ENCODE measurements at places on chromosomes 2 and 18.

- no peak for DNase-seq
Measured at GRCh38 chr2:143615562-143615961, 486.3 kb downstream of the ARHGAP15 start.

DNA sequence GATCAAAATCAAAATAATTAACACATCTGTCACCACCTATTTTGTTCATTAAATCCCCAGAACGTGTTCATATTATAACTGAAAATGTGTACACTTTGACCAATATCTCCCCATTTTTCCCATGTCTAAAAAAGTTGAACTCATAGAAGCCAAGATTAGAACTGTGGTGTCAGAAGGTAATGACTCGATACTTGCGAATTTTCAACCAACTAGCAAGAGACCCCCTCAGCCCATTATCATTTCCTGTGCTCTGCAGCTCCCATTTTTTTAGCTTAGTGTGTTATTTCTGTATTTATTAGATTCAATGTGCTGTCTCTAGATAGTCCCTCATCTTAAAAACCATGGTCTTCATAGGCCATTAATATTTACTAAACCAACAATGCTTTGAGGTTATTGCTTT is 248.7 kb upstream of the PIK3C3 start:
- no peak for DNase-seq

- DNase-seq = no peak
Measured at GRCh38 chr2:67499989-67500388, 102.9 kb downstream of the ETAA1 start.

- DNase-seq = no peak
Measured at GRCh38 chr2:120785228-120785966, 49.7 kb downstream of the GLI2 start.

- no peak for DNase-seq
Measured at GRCh38 chr18:77949355-77949973, 699.8 kb downstream of the GALR1 start.

GRCh38 chr18:78790960-78791359 is 188.7 kb upstream of the SALL3 start:
- DNase-seq = no peak

DNA sequence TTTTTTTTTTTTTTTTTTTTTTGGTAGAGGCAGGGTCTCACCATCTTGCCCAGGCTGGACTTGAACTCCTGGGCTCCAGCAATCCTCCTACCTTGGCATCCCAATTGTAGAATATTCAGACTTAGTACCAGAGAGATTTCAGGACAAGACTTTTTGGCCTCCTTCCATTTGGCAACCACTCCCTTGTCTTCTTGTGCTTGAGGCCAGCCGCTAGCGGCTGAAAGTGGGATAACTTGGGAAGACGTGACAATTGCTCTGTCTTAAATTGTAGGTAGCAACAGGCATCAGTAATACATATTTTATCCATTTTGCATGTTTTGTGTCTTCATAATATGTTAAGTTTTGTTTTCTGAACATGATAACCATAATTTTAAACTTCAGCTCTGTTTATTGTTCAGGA is 53.3 kb upstream of the TTN start:
- DNase-seq = no peak

DNA sequence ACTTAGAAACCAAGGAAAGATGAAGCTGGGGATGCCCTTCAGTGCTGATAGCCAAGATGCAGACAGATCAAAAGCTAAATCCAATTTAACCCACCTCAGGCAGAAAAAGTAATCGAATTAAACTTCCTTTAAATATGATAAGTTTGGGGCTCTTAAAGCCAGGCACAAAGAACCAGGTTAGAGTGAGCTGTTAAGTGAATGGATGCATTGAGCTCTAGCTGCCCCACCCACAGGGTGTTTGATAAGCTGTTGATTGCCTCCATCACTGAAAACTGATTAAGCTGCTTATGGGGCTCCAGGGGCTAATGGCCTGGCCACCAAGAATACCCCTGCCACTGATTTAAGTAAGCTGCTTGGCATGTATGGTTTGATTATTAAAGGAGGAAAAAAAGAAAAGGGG is 119.8 kb downstream of the PLEKHM3 start:
- DNase-seq = no peak

GRCh38 chr2:118913803-118914645 is 28.0 kb upstream of the MARCO start:
- DNase-seq = no peak

- no peak for DNase-seq
Measured at GRCh38 chr2:40457837-40458236, 5.9 kb upstream of the SLC8A1 start.

DNA sequence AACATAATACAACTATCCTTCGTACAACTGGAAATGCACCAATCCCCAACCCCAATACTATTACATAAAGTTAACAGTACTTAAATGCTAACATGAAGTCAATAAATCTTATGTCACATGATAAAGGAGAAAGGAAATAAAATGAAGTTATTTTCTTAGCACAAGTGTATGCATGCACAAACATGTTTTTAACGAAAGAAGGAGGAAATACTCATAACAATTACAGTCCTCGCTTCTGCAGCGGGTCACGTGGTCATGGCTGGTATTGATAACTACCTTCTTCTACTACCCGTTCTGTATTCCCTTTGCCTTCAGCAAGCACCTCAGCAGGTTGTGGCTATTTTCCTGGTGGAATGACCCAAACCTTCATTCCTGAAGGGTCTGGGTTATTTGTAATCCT is 51.7 kb downstream of the PSMG2 start:
- DNase-seq = no peak

DNA sequence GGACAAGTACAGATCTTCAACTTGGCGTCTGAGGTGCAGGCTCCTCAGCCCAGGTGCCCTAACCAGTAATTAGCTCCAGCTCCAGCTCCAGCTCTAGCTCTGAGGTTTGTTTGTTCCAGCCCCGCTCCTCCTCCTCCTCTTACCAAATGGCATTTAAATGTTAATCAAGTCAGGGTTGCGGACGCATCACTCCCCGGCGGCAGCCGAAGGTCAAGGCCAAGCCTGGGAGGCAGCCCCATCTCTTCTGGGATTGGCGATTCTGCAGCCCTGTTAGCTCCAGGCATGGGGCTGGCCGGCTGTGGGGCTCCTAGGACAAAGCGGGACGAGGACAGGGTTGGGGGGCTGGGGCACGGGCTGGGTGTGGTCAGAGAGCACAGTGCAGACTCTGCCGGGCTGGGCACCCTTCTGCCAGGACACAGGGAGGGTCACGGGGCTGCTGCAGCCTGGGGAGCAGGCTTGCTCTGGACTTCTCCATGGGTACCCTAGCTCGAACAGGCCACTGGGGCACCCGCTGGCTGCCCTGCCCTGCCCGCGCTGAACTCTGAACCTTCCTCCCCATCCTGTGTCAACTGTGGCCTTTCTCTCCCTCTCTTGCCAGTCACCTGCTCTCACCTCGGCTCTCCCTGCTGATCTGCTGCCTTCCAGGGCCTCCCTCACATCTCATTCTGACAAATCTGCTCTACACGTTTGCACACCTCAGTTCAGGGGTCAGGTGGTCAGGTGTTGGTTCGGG is 203.3 kb downstream of the CELF4 start:
- DNase-seq = no peak

DNA sequence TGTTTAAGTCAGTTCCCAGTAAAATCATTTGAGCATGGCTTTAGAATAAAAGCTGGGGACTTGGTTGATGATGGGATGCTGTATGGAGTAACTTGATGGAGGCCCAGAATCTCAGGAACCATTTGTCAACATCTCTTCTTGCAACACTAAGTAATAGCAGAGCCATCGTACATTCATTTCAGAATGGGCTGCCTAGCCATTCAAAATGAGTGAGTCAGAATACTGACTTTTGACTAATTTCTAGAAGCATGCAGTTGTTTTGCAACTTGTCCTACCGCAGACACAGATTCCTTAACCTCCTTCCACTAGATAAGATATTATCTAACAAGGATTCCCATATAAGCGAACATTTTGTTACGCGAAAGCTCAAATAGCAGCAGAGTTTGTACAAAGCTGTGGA is 229.5 kb downstream of the CNTNAP5 start:
- no peak for DNase-seq

DNA sequence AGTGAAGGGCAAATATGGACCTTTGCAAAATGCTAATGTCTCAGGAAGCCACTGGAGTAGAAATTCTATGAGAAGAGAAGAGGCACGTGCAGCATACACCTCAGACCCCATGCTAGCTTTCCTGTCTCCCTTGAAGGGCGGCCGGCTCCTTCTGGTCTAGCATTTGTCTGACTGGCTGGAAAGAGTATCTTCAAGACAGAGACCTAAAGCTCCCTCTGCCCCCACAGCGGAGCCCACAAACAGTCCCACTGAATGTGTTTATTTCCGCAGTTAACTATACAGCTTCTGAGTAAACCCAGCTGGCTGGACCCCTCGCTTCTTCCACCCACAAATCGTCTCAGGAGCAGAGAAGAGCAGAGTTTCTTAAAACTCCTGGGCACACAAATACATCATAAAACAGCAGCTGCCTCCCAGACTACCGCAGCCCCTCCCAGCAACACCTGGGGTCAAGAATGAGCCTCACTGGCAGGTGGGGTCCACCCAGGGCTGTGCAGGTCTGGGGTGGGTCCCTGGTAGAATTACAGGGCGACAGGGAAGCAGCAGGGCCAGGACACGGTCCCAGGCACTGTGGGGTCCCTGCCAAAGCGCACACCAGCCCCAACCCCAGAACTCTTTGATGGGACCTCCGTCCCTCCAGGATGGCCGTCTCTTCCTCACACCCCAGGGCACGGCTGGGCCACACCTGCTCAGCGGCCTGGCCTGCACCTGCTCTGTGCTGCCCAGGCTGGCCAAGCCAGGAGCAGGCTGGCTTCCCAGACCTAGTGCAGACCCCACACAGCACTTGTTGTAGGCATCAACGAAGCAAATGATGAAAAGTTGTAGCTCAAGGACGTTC is 103.8 kb downstream of the PXDN start:
- no peak for DNase-seq

- no peak for DNase-seq
Measured at GRCh38 chr18:33495278-33495677, 54.8 kb upstream of the CCDC178 start.

- no peak for DNase-seq
Measured at GRCh38 chr18:28281400-28281799, 104.5 kb upstream of the CDH2 start.

- DNase-seq = no peak
Measured at GRCh38 chr2:6820903-6821584, 44.7 kb downstream of the CMPK2 start.

DNA sequence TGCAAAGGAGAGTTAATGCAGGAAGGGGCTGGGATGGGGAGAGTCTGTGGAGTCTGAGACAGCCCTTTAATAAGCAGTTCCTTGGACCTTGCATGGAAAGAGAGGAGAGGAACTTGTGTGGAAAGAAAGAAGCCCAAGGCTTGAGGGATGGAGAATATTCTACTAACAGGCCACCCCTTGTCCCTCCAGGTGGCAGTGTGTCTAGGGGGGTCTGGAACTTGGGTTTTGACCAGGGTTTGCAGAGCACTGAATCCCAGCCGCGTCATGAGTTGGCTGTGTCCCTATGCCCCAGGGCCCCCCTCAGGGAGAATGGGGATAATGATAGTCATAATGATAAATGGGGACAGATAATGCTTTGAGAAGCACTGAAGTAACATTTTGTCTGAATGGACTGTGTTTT is 15.0 kb downstream of the TCF7L1 start:
- no peak for DNase-seq

GRCh38 chr2:240287011-240287410 is 146.6 kb upstream of the OTOS start:
- no peak for DNase-seq

DNA sequence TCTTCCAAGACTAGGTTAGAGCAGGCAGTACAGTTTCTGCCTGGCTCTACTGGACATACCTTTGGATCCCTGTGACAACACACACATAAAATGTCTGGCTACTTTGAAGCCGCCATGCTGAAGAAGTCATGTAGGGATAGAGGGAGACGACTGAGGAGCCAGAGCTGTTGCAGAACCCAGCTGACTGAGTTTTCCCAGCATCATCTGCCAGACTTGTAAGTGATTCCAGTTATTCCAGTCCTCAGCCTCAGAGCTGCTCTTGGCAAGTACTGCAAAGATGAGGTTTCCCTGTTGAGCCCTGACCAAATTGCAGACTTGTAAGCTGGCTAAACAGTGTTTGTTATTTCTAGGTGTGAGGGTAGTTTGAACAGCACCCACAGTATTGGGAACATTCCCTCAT is 31.5 kb upstream of the TSPYL6 start:
- DNase-seq = no peak

DNA sequence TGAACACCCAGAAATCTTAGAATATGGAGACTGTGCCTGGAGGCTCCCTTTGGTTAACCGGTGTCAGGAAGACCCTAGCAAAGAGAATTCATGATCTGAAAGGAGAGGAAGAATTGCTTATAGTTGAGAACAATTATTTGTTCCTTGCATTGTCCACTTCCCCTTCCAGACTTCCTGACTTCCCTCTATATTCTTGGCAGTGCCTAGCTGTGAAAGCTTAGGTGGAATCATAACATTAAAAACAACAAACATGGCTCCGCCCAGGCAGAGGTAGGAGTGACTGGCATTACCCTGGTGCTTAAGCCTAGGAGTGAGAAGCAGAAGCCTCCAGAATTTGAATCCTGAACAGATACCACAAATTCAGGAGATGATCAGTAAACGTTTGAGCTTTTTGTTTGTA is 1.9 kb downstream of the TTL start:
- no peak for DNase-seq

DNA sequence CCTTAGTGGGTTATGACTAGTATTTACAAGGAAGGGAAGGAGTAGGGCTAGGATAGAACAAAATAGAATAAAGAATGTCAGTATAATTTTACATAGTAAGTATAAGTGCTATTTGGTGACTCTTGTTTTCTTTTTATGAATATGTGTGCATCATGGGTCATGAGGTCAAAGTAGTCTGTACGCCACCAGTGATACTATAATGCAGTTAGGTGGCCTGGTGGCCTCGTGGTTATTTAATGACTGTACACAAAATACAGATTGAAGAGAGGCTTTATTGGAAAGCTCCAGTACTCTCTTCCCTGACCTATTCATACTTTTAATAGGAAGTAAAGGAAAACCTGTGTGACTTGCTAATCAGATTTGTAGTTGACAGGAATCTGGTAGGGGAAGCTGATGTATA is 27.3 kb downstream of the CAB39 start:
- DNase-seq = no peak

GRCh38 chr18:37566479-37567060 is 972 bp upstream of the CELF4 start:
- DNase-seq = no peak

GRCh38 chr18:14104906-14105748 is 27.1 kb downstream of the ZNF519 start:
- DNase-seq = no peak

- no peak for DNase-seq
Measured at GRCh38 chr2:186125625-186126024, 360.4 kb upstream of the ZC3H15 start.

GRCh38 chr18:35991696-35992095 is 19.2 kb downstream of the RMP24 start:
- DNase-seq = no peak

DNA sequence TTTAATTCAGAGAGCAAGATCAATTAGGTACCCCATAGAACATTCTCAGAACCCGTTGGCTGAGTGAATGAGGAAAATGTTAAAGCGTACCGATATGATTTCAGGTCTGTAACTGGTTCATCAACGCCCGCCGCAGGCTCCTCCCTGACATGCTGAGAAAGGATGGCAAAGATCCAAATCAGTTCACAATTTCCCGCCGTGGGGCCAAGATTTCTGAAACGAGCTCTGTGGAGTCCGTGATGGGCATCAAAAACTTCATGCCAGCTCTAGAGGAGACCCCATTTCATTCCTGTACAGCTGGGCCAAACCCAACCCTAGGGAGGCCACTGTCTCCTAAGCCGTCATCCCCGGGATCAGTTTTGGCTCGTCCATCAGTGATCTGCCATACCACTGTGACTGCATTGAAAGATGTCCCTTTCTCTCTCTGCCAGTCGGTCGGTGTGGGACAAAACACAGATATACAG is 7.3 kb downstream of the TGIF1 start:
- DNase-seq = no peak

Measured in cortex of kidney (tissue), 1 donor.